Stimulated activated CD4-positive, alpha-beta T cell treated with anti-CD3 and anti-CD28 coated beads, Interleukin-1b, Interleukin-23, amount 100 ng/mL, for 1 hour (primary cell): ENCODE measurements at places on chromosomes 3 and 15.

DNA sequence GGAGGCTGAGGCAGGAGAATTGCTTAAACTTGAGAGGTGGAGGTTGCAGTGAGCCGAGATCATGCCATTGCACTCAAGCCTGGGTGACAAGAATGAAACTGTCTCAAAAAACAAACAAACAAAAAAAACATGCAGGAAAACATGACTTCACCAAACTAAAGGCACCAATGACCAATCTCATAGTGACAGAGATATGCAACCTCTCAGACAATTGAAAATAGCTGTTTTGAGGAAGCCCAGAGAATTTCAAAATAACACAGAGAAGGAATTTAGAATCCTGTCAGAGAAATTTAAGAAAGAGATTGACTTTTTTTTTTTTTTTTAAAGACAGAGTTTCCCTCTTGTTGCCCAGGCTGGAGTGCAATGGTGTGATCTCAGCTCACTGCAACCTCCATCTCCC, 26.1 kb downstream of the NCBP2 start:
- no peak for DNase-seq

GRCh38 chr3:150376001-150376848, 31.9 kb upstream of the TSC22D2 start:
- no peak for DNase-seq

DNA sequence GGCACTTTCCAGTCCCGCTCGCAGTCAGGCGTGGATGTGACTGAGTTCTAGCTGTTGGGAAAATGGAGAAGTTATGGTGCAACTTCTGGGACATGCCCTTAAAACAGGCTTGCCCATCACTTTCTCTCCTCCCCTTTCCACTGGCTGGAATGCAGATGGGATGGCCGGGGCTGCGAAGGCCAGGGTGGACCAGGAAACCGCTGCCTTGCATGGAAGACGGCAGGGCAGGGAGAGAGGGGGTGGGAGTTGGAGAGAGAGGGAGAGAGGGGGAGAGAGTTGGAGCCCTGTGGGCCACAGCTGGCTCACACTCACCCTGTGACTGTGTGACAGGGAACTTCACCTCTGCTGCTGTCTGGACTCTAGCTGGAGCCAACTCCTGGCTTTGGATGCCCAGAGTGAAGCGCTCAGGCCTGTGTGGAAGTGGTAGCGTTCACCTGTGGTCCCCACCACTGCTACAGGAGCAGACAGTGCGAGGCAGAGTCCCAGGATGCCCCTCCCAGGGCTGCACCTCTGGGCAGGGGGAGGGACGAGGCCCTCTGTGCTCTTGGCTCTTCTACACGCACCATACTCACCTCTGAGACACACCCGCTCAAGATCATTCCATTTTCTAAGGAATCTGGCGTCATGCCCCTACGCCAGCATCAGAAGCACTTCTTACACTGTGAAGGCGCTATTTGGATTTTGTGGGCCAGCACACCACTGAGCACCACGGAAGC, 36.6 kb downstream of the KLHL25 start:
- DNase-seq = no peak

- DNase-seq = no peak
These were observed 7.1 kb upstream of the TMEM207 start for GRCh38 chr3:190456770-190457169.

DNA sequence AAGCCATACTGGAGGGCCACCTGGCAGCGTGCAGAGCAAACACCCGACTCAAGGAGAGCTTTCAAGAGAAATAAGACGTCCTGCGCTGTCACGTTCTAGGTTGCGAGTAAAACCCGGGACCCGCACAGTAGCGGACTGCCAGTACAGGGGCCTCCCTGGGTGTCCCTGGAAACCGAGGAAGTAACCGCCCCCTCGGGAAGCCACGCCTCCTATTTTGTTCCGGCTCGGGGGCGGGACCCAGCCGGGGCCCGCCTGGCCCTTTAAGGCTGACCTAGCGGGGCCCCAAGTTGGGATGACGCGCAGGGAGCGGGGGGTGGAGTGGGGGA, 218 bp upstream of the MAPKAPK3 start:
- peak; percentile 85 for DNase-seq

- DNase-seq = no peak
These were observed 146.2 kb upstream of the PTPRG start for GRCh38 chr3:61415201-61415600.

- DNase-seq = no peak
These were observed 147.7 kb upstream of the ICE2 start for GRCh38 chr15:60626669-60627068.

- DNase-seq = no peak
These were observed 63.5 kb downstream of the DNAH1 start for GRCh38 chr3:52379610-52380009.

GRCh38 chr3:132071043-132071442, 36.2 kb upstream of the CPNE4 start:
- no peak for DNase-seq

DNA sequence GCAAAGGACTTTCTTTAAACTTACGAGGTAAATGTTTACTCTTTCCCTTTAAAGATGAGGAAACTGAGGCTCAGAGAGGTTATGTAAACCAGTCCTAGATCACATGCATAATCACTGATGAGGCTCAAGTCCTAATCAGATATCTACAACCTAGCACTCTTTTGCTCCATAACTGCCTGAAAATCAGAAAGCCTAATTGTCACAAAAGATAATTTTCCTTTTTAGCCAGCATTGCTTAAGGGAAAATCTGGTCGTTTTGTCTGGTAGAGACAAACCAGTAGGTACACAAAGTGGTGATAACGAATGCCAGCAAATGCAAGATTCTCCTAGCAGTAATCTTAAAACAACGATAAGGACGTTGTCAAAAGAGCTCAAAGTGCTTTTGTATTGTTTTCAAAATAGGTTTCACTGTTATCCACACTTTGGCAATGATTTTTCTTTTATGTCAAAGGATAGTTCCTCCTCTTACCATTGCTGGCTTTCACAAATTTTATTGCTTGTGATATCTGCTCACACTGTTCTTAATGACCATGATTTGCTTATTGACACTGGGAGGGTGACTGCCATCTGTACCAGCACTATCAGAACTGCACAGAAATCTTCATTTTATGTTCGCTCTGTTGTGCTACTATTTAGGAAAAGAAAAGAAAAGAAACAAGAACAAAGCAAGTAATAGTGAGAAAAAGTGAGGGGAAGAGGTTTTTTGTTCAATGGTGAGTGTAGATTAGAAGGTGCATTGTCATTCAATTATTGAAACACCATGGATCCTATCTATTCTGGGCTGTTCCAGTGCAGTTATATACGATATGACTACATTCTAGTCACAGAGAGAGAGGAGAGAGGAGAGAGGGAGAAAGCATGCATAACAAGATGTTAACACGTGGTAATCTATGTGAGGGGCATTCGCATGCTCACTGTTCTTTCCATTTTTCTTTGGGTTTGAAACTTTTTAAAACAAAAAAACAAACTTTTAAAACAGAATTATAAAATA, 13.7 kb downstream of the IQCH start:
- DNase-seq = no peak

DNA sequence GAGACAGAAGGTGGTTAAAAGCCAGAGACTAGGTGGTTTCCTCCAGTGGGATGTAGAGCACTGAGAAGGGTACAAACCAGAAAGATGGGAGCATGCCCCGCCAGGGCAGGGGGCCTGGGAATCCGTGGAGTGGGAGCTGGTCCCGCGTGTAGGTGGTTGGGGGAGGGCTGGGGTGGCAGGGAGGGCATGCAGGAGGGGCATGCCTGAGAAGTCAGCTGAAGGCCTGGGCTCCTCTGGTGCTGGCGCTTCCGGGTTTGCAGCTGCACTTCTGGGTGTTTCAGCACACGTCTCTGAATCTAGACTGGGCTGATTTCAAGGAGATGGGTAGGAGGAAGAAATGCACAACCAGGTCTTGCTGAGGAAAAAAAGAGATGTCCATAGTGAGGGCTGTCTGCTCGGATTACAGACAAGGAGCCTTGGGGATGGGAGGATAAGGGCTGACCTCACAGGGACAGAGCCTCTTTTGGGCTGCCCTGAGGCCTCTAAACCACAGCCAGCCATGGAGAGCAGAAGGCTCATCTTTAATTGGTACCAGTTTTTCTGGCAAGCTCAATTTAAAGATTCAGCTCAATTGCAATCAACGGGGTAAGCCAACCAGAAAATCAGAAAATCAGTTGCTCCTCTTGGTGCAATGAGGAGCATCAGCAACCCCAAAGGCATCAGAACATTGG, 151.9 kb downstream of the FAM43A start:
- DNase-seq = no peak

DNA sequence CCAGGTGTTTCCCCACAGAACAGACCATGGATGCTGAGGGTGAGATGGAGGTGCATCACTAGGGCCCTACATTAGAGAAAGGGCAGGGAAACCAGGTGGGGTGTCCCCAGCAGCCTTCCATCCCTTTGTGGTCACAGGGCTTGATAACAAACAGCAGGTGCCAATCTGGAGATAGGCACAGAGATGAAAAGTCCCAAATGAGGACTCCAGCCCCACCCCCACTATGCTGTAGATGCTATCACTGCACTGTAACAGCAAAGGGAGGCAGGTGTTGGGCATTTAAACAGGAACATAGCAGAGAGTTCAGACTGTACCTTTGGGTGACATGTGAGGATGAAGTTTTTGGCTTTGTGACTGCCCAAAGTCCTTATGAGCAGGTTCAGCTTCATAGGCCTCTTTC, 21.4 kb downstream of the IL20RB start:
- no peak for DNase-seq

DNA sequence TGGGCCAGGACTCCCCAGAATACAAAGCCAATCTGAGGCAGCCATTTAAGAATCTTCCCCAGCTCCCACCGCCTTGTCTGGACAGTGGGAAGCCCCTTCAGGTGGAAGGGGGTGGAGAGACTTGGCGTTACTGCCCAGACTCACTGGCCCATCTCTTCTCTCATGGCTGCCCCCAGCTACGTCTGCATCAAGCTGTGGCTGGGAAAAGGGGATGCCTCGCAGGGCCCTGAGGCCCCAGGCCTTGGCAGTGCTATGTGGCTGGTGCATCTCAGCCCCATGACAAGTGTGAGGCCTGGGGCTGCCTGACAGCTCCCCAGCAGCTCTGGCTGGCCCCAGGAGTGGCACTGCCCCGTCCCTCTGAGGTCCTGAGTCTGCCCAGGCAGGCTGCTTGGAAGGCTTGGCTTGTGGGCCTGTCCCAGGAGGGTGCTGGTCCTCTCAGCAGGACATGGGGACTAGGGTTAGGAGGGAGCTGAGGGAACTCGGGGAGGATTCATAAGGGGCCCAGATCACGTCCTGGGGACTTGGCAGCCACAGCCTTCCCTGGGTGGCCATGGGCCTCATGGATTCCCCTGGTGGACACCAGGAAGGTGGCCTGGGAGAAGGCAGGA, 20.2 kb upstream of the SLC41A3 start:
- no peak for DNase-seq

DNA sequence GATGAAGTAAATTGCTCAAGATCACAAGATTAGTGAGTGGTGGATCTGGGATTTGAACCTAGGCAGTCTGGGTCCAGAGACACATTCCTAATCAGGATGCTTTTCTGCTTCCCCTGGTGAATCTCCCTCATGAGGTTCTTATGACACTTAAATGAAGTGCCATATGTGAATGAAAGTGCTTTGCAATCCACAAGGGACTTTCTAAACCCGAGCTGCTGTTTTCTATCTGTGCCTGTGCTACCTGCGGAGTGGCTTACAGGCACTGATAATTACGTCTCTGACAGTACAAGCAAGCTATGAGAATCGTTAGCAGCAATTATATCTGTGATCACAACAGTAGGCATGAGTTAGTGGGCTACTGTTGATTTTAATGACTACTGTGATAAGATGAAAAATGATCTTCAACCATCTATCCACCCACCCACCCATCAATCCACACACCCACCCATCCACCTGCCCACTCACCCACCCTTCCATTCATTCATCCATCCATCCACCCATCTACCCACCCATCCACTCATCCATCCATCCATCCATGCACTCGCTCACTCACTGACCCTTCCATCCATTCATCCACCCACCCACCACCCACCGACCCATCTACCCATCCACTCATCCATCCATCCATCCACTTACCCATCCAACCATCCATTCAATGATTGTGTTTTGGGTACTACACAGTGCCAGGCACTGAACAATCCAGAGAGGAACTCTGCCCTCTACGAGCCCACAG, 51.8 kb downstream of the ATP2B2 start:
- DNase-seq = no peak
